Activated T-helper 1 cell treated with anti-CD3 and anti-CD28 coated beads, Interleukin-2, amount 50 U/mL, for 16 hours (primary cell): ENCODE measurements at places on chromosomes 6 and 20.

GRCh38 chr20:24762371-24762770, 186.7 kb upstream of the CST7 start:
- no peak for DNase-seq

DNA sequence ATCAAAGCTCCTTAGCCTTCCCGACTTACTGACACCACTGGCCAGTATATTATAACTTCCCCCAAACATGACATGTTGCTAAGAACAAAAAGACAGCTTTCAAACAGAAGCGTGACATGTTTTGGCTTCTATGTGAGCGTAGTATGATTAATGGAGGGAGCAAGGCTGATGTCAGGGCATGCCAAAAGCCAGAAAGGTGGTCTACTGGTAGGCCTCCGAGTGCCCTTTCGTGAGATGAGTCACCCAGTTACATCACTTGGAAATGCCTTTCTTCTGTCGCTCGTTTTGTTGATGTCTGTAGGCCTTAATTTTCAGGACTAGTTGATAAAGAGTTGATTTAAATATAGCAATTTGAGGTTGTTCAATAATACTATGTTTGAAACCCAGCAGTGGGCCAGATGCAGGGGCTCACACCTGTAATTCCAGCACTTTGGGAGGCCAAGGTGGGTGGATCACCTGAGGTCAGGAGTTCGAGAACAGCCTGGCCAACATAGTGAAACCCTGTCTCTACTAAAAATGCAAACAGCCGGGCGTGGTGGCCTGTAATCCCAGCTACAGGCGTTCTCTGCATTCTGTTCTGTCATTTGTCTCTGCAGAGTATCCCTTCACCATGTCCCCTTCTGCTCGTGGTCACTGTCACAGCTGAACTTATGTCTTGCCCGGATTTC, 53.3 kb downstream of the CNKSR3 start:
- no peak for DNase-seq

DNA sequence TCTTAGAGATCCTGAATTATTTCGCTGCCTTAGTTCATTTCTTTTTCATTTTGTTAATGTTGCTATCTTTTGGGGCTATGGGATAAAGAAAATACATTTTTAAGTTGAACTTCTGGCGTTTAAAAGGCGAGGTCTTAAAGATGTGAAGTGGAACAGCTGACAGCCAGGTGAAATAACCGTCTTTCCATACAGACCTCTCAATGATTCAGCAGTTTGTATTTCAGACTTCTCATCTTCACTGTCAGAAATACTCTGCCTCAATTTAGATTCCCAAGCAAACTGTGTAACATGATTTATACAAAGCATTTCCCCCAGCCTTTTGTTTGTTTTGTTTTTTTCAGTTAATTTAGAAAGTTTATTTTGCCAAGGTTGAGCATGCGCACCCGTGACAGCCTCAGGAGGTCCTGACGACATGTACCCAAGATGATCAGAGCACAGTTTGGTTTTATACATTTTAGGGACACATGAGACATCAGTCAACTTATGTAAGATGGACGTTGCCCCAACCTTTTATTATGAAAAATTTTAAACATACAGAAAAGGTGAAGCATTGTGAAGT, 40.0 kb downstream of the SLC9A8 start:
- DNase-seq, result no peak

GRCh38 chr20:9739991-9740390, 98.9 kb downstream of the PAK5 start:
- no peak for DNase-seq

GRCh38 chr6:106581468-106581867, 47.8 kb downstream of the RTN4IP1 start:
- DNase-seq, result no peak

GRCh38 chr20:55522296-55522815, 483.0 kb downstream of the CBLN4 start:
- DNase-seq, result no peak

DNA sequence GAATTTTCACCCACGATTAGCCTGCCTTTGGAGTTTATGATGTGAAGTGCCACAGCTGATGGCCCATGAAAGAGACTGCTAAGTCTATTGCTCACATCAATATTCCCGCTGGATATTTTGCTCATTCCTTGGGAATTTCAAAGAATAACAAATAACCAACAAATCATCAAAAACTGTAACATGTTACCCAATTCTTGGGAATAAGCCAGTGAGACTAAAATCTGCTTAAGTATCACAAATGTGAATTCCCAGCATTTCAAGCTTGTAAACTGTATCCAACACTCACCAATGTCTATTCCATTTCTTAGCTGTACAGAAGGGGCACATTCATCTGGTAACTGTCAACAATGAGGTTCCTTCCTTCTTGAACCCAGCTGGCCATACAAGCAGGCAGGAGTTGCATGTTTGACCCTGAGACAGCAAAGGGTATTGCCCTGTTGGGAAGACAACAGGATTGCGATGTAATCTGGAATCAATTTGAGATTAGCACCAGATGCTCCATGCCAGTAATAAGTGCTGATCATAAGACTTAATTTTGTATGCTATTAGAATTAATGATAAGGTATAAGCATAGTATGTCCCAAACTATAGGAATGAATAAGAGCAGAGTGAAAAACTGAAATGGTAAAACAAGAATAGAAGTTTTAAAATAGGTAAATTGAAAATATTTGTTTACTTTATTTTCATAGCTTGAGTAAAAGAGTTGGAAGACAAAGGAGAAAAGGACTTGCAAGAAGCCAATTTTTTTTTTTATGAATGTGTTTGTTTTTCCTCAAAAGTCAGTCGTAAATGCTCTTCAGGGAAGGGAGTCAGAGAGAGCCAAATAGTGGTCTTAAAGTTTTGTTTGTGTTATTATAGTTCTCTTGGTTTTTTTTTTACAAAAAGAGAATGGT, 58.8 kb downstream of the RSPO3 start:
- DNase-seq, result no peak

DNA sequence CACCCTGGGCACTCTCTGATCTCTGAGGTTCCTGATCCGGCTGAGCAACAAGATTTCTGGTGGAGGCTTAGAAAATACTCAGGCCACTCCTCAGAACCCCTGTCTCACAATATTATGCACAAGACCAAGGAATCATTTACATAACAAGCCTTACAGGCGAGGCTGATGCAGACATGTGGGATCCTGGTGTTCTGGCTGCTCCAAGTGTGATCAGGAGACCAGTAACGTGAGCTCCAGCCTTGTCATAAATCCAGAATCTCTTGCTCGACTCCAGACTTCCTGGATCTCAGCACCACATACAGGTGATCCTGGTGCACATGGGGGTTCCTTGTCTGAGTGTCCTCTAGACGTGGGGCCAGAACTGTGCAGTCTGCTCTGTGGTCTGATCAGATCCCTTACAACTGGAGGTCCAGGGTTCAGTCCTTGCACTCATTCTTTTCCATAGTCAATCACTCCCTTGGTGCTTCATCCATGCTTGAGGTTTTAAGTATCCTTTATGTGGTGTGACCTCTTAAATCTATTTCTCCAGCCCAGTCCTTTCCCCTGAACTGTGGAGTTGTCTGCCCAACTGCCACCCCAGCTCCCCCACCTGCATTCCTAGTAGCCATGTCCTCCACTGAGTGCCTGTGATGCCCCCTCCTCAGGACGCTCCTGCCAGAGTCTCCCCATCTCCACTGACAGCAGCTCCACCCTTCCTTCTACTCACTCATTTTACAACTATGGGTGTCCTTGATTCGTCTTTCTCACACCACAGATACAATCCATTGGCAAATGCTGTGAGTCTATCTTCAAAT, 5.1 kb downstream of the HLA-C start:
- DNase-seq, result no peak

DNA sequence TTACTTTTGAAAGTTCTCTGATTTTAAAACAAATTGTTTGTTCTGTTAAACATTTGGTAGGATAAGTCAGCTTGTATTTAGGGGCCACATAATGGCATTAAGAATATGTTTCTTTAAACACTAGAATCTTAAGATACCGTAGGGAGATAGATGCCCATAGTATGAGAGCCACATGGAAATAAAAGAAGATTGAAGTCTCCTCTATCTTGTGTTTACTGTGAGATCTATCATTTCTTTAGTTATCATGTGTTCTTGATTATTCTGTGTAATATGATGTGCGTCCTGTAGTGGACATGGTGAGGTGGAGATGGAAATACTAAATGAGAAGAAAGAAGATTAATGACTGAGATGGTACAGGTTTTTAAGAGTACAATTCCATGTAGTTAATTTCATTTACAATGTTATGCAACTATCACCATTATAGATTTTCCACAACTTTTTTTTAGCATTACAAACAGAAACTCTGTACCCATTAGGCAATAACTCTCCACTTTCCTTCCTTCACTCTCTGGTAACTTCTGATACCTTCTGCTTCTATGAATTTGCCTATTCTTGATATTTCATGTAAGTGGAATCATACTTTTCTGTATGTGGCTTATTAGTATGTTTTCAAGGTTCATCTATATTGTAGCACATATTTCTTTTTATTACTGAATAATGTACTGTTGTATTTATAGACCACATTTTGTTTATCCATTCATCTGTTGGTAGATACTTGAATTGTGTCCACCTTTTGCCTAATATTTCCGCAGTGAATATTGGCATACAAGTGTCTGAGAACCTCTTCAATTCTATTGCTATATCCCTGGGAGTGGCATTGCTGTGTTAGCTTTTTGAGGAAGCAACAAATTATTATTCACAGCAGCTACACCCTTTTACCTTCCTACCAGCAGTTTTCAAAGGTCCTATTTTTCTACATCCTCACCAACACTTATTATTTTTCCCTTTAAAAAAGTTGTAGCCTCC, 11.5 kb downstream of the RNF146 start:
- no peak for DNase-seq

DNA sequence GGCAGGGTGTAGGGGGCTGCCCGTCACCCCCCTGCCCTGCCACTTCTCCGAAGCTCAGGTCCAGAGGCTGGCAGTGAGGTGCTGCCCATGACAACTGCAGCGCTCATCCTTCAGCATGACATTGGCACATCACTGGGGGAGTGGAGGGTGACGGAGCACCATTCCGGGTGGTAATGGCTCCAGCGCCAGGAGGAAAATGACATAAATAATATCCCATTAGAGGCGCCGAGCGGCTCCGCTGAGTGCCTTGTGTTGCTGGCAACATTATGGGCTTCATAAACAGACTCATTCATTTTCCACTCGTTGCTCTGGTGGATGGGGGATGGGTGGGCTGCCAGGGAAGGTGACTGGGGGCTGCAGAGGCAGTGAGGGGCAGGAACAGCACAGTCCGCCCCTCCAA, 56.9 kb upstream of the CTNNBL1 start:
- no peak for DNase-seq

DNA sequence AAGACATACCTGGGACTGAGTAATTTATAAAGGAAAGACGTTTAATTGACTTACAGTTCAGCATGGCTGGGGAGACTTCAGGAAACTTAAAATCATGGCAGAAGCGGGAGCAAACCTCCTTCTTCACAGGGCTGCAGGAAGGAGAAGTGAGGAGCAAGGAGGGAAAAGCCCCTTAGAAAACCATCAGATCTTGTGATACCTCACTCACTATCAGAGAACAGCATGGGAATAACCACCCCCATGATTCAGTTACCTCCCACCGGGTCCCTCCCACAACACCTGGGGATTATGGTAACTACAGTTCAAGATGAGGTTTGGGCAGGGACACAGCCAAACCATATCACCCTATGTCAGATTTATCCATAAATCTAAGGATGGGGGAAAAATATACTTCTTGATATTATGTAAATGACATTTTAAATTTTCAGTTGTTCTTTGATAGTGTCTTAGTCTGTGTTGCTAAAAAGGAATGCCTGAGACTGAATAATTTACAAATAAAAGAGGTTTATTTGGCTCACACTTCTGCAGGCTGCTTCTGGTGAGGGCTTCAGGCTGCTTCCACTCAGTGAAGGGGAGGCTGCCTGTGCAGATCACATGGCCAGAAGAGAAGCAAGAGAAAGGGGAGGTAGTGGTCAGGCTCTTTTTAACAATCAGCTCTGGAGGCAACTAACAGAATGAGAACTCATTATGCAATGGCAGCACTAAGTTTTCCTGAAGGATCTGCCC, 1.2 kb upstream of the MCM9 start:
- no peak for DNase-seq

DNA sequence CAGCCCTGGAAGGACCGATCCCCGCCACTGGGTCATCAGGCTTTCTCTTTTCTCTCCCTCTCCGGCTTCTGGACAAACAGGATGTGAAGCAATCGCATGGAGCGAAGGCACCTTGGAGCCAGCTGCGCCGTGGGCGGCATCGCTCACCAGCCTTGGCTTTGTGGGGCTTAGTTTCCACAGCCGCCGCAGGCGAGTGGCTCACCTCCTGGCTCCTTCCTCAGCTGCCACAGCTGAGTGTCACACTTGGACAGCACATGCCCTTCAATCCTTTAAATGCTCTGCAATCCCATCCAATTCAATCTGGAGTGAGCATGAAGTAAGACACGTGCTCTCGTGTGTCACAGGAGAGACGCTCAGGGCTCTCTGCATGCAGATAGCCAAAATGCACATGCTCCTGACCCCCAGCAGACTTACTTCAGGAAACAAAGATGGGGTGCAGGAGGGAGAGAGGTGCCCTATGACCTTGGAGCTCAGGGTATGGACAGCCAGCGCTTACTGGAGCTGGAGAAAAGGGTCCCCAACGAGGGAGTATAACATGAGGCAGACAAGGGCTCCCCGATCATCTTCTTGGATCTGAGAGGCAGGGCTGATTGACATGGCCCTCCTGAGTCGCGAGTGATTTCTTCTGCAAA, 70.9 kb downstream of the BMP7 start:
- DNase-seq, result no peak

- DNase-seq, result no peak
Measured at GRCh38 chr6:119028091-119028490, 50.4 kb downstream of the FAM184A start.

DNA sequence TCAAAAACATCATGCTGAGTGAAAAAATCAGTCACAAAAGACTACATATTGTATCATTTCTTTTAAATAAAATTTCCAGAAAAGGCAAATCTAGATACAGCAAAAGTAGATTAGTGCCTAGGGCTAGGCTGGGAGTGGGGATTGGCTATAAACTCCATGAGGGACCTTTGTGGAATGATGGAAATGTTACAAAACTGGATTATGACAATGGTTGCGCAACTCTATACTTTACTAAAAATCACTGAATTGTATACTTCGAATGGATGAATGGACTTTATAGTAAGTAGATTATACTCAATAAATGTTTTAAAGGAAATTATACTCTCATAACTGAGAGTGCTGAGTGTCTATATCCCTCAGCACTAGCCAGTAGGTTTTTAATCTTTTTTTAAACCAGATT, 4.3 kb downstream of the HMGN3 start:
- no peak for DNase-seq
